Fibroblast of lung (primary cell): ENCODE measurements at places on chromosomes 12 and 14. TPM values are rescaled to one million over a fixed set of nuclear protein-coding genes. Genes with fewer than 3 reads are reported as not detected.

CISTR gene
- total RNA-seq: not detected in 2 replicates

- H3K27ac ChIP-seq: no peak overlapping the region
- H3K4me3 ChIP-seq: no peak overlapping the region
- H3K27me3 ChIP-seq: no peaks in the 10 kb centered on the region
- no peak for DNase-seq
- peaks cover 2% of the 10 kb centered on the region for H3K36me3 ChIP-seq
- H3K4me1 ChIP-seq: peaks cover 4% of the 10 kb centered on the region
Measured at GRCh38 chr12:96225044-96225855, 31.1 kb downstream of the ELK3 start.

GRCh38 chr14:99519347-99519881 is 38.2 kb downstream of the CCNK start:
- H3K36me3 ChIP-seq: peaks cover 2% of the 10 kb centered on the region
- H3K27ac ChIP-seq: no peak overlapping the region
- no peaks in the 10 kb centered on the region for H3K27me3 ChIP-seq
- H3K4me3 ChIP-seq: no peak overlapping the region
- no peak for DNase-seq

- H3K4me1 ChIP-seq: no peaks in the 10 kb centered on the region
- DNase-seq: no peak
- no peaks in the 10 kb centered on the region for H3K27me3 ChIP-seq
Measured at GRCh38 chr12:25896981-25897380, 61.5 kb upstream of the RASSF8 start.

GRCh38 chr12:120012067-120012621 is 23.1 kb downstream of the BICDL1 start:
- H3K4me3 ChIP-seq: no peak overlapping the region
- H3K27ac ChIP-seq: no peak overlapping the region
- no peaks in the 10 kb centered on the region for H3K4me1 ChIP-seq

DNA sequence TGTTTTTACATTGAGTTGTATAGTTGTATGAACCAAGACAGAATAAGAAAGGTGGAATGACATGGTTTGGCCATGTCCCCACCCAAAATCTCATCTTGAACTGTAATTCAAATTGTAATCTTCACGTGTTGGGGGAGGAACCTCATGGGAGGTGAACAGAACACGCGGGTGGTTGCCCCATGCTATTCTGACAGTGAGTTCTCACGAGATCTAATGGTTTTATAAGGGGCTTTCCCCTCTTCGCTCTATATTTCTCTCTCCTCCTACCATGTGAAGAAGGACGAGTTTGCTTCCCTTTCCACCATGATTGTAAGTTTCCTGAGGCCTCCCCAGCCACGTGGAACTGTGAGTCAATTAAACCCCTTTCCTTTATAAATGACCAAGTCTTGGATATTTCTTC is 25.3 kb downstream of the DDHD1 start:
- no peak overlapping the region for H3K27ac ChIP-seq
- no peak for DNase-seq
- H3K4me1 ChIP-seq: no peaks in the 10 kb centered on the region
- no peak overlapping the region for H3K4me3 ChIP-seq
- no peaks in the 10 kb centered on the region for H3K36me3 ChIP-seq

- no peak overlapping the region for H3K27ac ChIP-seq
- DNase-seq: no peak
- H3K36me3 ChIP-seq: no peaks in the 10 kb centered on the region
- H3K27me3 ChIP-seq: no peaks in the 10 kb centered on the region
- H3K4me1 ChIP-seq: no peaks in the 10 kb centered on the region
- no peak overlapping the region for H3K4me3 ChIP-seq
Measured at GRCh38 chr12:100254876-100255275, 12.0 kb downstream of the DEPDC4 start.

GRCh38 chr12:56670836-56671235 is 17.2 kb downstream of the PTGES3 start:
- no peaks in the 10 kb centered on the region for H3K27me3 ChIP-seq
- H3K4me1 ChIP-seq: peaks cover 3% of the 10 kb centered on the region
- no peak for DNase-seq

CARMIL3 gene
- 0.17 and 0.26 TPM in 2 replicates for total RNA-seq

BICDL1 gene
- total RNA-seq: under 0.01 TPM in 1 of 2 replicates, not detected in the other

CLECL1 gene
- not detected in 2 replicates for total RNA-seq

- peaks cover 31% of the 10 kb centered on the region for H3K4me1 ChIP-seq
- H3K36me3 ChIP-seq: no peaks in the 10 kb centered on the region
- peak; percentile 89 for DNase-seq
- peak overlapping the region; percentile 65 for H3K27ac ChIP-seq
Measured at GRCh38 chr14:38404100-38404541, 148.2 kb upstream of the CLEC14A start.
